ENCODE measurements at places on chromosomes 12 and 14.
A peak's percentile ranks its signal among the peaks of the same experiment; 100 is the strongest.

- H3K4me1 ChIP-seq: no peaks in the 10 kb centered on the region
- no peaks in the 10 kb centered on the region for H3K27me3 ChIP-seq
- no peak overlapping the region for H3K4me3 ChIP-seq
Observed at GRCh38 chr14:53004976-53005375, 54.1 kb upstream of the FERMT2 start.

DNA sequence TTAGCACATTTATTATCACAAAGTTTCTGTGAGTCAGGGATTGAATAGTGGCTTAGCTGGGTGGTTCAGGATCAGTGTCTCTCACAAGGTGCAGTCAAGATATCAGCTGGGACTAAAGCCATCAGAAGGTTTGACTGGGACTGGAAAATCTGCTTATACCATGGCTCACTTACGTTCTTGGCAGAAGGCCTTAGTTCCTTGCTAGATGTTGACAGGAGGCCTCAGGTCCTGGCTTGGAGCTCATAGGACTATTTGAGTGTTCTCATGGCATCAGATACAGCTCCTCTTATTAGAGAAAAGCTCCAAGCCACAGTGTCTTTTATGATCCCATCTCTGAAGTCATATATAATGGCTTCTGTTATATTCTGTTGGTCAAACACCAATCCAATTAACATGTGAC lies 127.3 kb downstream of the SLC6A15 start:
- H3K4me3 ChIP-seq: no peak overlapping the region
- no peaks in the 10 kb centered on the region for H3K27me3 ChIP-seq
- DNase-seq: no peak

DNA sequence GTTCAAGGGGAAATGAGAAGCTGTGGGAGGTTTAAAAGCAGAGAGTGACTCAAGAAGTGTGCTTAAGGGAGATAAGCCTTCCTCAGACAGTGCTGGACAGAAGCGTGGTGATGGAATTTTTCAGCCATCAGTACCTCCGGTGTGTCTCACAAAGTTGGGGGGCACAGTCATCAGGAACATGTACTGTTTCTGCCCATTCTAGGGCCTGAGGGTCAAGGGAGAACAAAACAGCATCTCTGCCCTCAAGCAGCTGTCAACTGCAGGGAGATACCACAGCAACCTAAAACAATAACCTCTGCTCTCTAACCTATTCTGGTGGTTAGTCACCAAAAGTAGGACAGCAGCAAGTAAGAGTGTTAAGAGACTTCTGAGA lies 2.0 kb upstream of the STON2 start:
- no peak overlapping the region for H3K27ac ChIP-seq
- peaks cover 15% of the 10 kb centered on the region for H3K4me1 ChIP-seq
- H3K27me3 ChIP-seq: peaks cover 12% of the 10 kb centered on the region
- no peak for DNase-seq
- H3K36me3 ChIP-seq: no peaks in the 10 kb centered on the region
- no peak overlapping the region for H3K4me3 ChIP-seq

- peaks cover 8% of the 10 kb centered on the region for H3K27me3 ChIP-seq
- no peak overlapping the region for H3K27ac ChIP-seq
- DNase-seq: peak; percentile 45
- H3K36me3 ChIP-seq: peaks cover 27% of the 10 kb centered on the region
Observed at GRCh38 chr14:52325126-52325525, 11.0 kb downstream of the PTGER2 start.

GRCh38 chr12:86118161-86118560 lies 138.0 kb downstream of the MGAT4C start:
- no peak overlapping the region for H3K27ac ChIP-seq
- no peak for DNase-seq
- no peaks in the 10 kb centered on the region for H3K36me3 ChIP-seq
- H3K27me3 ChIP-seq: no peaks in the 10 kb centered on the region
- no peak overlapping the region for H3K4me3 ChIP-seq

GRCh38 chr12:86249276-86249675 lies 6.9 kb downstream of the MGAT4C start:
- no peak for DNase-seq
- H3K36me3 ChIP-seq: no peaks in the 10 kb centered on the region
- H3K4me1 ChIP-seq: no peaks in the 10 kb centered on the region
- H3K4me3 ChIP-seq: no peak overlapping the region
- no peaks in the 10 kb centered on the region for H3K27me3 ChIP-seq

DNA sequence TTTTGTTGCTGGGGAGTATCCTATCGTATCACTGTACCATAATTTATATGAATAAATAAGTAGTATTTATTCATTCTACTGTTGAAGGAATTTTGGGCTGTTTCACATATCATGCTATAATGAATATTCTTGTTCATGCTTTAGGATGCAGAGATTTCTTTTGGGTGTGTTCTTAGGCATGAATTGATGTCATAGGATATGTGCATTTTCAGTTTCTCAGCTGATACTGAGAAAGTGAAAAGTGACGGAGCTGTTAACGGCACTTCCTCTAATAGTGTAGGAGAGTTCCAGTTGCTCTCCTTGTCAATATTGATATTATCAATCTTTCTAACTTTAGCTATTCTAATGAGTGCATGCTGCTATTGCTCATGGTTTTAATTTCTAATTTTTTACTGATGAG lies 23.2 kb upstream of the SDR39U1 start:
- H3K27me3 ChIP-seq: no peaks in the 10 kb centered on the region
- H3K4me1 ChIP-seq: peaks cover 29% of the 10 kb centered on the region
- no peak overlapping the region for H3K4me3 ChIP-seq
- H3K36me3 ChIP-seq: no peaks in the 10 kb centered on the region

- H3K27me3 ChIP-seq: no peaks in the 10 kb centered on the region
- no peak overlapping the region for H3K4me3 ChIP-seq
- H3K36me3 ChIP-seq: no peaks in the 10 kb centered on the region
Observed at GRCh38 chr12:114924946-114925475, 241.0 kb upstream of the TBX3 start.

DNA sequence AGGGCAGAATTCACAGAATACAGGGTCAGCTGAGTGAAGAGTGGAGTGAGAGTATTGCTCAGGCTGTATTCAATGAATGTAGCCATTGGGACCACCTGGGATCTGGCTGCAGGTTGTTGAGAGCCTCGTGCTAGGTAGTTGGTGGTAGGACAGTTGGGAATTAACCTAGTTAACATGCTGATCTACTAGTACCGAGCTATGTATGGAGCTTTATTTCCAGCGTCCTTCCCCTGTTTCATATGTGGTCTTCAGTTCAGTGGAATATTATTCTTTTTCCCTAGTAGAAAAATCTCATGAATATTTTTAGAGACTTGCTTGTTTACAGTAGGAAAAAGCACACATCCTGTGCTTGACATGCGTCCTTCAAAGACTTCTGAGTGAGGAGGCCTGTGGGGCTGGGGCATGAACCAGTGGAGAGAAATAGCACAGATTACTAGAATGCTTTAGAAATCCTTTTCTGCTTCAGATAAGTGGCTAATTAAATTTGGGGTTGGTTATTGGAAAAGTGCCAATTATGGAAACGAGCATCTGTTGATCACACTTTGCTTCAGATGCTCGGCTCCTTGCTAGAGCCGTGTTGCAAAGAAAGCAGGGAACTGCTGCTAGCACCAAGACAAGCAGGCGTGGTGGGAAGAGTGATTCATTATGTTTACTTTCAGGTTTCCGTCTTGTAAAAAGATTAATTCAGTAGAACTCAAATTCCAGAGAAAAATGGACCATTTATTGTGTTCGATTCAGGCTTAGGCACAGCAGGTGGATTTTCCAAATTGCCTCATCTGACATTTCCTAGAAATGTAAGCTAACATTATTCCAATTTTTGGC lies 53.6 kb downstream of the ARF6 start:
- peaks cover 71% of the 10 kb centered on the region for H3K4me1 ChIP-seq
- H3K27me3 ChIP-seq: no peaks in the 10 kb centered on the region
- H3K4me3 ChIP-seq: peak overlapping the region; percentile 31
- peaks cover 12% of the 10 kb centered on the region for H3K36me3 ChIP-seq
- peak; percentile 62 for DNase-seq

DNA sequence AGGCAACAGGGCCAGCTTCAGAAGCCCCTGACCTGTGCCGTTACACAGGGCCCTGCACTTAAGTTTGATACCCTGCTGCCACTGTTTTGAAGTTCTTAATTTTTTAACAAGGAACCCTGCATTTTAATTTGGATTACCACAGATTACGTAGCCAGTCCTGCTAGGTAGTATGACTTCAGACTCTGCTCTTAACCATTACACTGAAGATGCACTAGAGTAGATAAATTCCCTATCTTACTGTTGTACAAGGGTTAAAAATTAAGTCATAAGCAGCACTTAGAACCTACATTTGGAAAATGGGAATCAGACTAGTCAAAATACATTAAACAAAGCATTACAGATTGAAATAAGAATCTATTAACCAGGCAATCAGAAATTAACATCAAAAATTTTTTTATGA lies 2.3 kb downstream of the GNPNAT1 start:
- H3K4me3 ChIP-seq: peak overlapping the region; percentile 53
- DNase-seq: no peak
- peaks cover 6% of the 10 kb centered on the region for H3K36me3 ChIP-seq
- no peaks in the 10 kb centered on the region for H3K27me3 ChIP-seq
- peaks cover 33% of the 10 kb centered on the region for H3K4me1 ChIP-seq

DNA sequence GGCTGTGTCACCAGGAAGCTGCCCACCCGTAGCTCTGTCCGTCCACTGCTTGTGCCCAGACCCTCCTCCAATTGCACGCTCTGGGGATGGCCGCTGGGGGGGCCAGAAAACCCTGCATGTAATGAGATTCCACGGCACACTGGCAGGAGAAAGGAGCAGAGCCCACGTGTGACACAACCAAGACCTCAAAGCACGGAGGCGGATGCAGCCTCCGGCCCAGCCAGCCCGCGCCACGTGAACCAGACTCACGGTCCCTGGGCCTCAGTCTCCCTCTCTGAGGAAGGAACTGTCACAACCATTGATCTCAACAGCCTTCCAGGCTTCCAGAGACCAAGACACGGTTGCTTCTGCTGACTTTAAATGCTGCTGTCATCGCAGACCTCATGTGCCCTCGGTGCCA lies 14.4 kb downstream of the ANHX start:
- H3K4me3 ChIP-seq: no peak overlapping the region
- DNase-seq: no peak
- H3K36me3 ChIP-seq: peaks cover 8% of the 10 kb centered on the region

GRCh38 chr12:131448254-131448795 lies 262.6 kb upstream of the SFSWAP start:
- H3K27ac ChIP-seq: no peak overlapping the region
- H3K36me3 ChIP-seq: no peaks in the 10 kb centered on the region
- H3K4me1 ChIP-seq: no peaks in the 10 kb centered on the region

- no peaks in the 10 kb centered on the region for H3K27me3 ChIP-seq
- DNase-seq: no peak
- H3K36me3 ChIP-seq: no peaks in the 10 kb centered on the region
Observed at GRCh38 chr12:89573051-89573810, 47.4 kb upstream of the POC1B start.

DNA sequence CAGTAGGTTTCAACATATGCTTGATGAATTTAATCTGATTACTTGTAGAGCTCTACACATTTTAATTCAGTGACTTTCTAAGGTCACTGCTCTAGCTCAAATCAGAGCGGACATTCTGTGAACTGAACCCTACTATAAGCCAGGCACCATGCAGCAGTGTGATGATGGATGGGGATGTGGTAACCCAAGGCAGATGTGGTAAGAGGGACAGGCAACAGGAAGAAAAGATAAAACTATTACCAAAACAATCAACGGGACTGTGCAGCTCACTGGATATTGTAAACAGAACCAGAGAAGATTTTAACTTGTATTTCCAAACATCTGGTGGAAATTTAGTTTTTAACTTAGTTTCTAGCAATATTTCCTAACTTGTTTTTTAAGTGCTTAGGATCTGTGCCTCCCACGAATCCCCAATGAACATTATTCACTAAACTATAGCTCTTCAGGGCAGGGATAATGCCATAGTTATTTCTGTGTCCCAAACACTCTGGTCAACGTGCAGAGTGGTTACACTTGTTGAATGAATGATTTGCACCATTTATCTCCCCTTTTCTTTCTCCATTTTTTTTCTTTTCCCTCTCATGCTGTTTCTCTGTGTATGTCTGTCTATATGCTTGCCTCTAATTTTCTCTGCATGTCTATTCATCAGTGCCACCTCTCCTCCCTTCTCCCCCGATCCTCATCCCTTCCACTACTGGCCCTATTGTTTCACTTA lies 3.0 kb downstream of the ERO1A start:
- H3K27me3 ChIP-seq: no peaks in the 10 kb centered on the region
- H3K4me3 ChIP-seq: peak overlapping the region; percentile 88
- peaks cover 60% of the 10 kb centered on the region for H3K4me1 ChIP-seq
- DNase-seq: no peak
- peaks cover 35% of the 10 kb centered on the region for H3K36me3 ChIP-seq
- peak overlapping the region; percentile 43 for H3K27ac ChIP-seq

DNA sequence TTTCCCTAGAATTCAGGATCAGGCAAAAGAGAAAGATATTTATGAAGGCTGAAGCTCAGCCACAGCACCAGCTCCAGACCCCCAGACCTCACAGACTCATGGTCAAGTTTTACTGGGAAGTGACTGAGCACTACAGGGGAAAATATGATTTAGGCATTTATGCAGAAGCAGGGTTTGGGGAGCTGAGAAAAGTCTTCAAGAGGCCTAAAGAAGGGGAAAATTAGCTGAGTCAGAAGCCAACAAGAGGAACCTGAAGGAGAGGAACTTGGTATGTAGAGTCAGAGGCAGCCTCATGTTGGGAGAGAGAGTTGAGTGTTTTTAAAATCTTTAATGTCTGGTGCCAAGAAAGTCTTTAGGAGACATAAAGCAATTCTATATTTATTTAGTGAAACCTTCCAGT lies 63.0 kb downstream of the FOS start:
- H3K36me3 ChIP-seq: no peaks in the 10 kb centered on the region
- H3K27me3 ChIP-seq: no peaks in the 10 kb centered on the region
- no peak overlapping the region for H3K27ac ChIP-seq
- peaks cover 8% of the 10 kb centered on the region for H3K4me1 ChIP-seq
- no peak for DNase-seq
- no peak overlapping the region for H3K4me3 ChIP-seq

DNA sequence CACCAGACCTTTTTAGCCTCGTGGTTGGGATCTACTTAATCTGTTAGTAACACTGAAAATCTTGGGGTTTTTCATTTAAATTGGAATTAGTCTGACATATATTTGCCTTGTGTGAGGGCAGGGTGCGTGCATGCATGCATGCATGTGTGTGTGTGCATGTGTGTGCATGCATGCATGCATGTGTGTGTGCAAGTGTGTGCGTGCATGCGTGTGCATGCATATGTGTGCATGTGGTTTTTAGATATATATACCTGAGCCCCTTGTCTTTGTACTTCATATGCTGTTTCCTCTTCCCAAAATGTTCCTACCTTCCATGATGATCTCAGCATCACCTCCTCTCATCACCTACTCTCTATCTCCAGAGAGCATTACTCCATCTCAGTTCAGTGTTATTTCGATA lies 66.3 kb upstream of the BCL11B start:
- no peak overlapping the region for H3K27ac ChIP-seq
- no peak overlapping the region for H3K4me3 ChIP-seq
- H3K4me1 ChIP-seq: no peaks in the 10 kb centered on the region

- no peak for DNase-seq
- H3K4me3 ChIP-seq: no peak overlapping the region
- no peak overlapping the region for H3K27ac ChIP-seq
- no peaks in the 10 kb centered on the region for H3K36me3 ChIP-seq
Observed at GRCh38 chr12:75964150-75964549, 67.4 kb downstream of the PHLDA1 start.

- no peak overlapping the region for H3K27ac ChIP-seq
- H3K4me3 ChIP-seq: no peak overlapping the region
- DNase-seq: no peak
- no peaks in the 10 kb centered on the region for H3K4me1 ChIP-seq
Observed at GRCh38 chr12:45400991-45401390, 185.1 kb downstream of the ANO6 start.

All from activated CD4-positive, alpha-beta T cell treated with anti-CD3 and anti-CD28 coated beads for 36 hours (primary cell).